COLO829 (cell line): ENCODE measurements at places on chromosomes 7 and 10.

GRCh38 chr10:129614341-129614740 lies 147.3 kb downstream of the MGMT start:
- no peak for DNase-seq

GRCh38 chr10:28797904-28798371 lies 120.6 kb downstream of the BAMBI start:
- DNase-seq = no peak

DNA sequence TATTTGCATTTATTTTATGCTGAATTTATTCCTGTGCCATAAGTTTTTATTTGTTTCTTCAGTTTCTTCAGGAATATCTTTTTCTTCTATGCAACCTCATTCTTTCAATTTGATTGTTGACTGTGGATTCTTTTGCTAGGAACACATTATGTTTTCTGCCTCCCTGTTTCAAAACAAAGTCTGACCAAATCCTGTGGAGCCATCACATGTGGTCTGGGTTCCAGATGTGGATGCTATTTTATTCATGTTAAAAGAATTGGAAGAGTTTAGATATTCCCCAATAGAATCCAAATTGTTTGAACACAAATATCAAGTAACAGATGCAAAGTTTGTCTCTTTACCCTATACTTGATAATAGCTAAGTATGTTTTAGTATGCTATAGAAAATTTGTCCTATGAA lies 56.8 kb upstream of the LRRC17 start:
- no peak for DNase-seq

- peak; percentile 62 for DNase-seq
Observed at GRCh38 chr7:101315336-101315735, 6.3 kb downstream of the IFT22 start.

GRCh38 chr10:80272793-80273522 lies 16.5 kb downstream of the MAT1A start:
- DNase-seq = no peak

- DNase-seq = no peak
Observed at GRCh38 chr7:81865754-81866153, 95.9 kb upstream of the HGF start.

- no peak for DNase-seq
Observed at GRCh38 chr7:150398965-150399320, 19.8 kb downstream of the ZNF775 start.

DNA sequence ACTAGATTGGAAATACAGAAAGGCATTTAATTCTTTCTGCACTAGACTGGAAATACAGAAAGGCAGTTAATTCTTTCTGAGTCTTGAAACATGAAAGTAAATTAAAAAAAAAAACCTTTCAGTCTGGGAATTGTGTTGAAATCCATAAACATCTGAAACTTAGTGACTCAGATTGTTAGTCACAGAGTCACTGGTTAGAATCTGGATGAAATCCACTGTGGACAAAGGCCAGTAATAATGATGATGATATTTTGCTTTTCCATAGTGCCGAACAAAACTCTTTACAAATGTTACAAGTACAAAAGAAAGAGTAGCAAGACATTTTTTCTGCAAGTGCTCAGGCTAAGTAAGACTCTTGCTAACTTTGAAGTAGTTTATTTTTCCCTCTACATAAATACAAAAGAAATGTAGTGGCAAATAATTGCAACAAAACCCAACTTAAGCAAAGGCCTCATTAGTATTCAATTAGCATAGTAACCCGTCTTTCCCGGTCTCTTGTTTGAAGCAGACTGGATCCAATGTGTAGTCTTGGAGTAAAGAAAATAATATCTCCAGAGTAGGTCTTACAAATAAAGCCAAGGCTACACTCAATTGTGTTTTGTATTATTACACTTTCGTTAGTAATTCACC lies 5.8 kb upstream of the PRTFDC1 start:
- DNase-seq = peak; percentile 63

DNA sequence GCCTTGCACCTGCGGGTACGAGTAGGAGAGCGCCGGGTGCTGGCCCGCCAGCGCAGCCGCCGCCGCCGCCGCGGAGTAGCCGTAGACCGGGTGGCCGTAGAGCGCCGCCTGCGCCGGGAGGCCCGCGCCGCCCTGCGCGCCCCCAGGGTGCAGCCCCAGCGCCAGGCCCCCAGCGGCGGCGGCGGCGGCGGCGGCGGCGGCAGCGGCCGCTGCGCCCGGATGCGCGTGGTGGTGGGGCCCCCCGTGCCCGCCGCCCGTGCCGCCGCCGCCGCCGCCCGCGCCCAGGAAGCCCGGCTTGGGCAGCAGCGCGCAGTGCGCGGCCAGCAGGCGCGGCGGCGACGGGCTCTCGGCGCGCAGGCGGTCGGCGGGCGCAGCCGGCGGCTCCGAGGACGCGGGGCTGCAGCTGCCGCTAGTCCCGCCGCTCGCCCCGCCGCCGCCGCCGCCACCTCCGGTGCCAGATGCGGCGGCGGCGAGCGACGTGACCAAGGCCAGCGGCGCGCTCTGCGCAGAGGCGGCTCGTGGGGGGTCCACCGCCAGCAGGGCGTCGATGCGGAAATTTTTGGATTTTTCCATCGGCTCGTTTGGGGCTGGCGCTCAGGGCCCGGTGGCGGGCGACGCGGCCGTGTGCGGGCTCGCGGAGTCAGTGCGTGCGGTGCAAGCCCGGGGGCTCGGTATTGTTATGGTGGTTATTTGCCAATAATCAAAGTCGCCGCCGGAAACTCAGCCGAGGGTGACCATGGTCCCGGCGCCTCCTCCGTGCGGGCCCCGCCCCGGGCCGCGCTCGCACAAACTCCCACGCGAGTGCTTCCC lies 480 bp downstream of the MNX1 start:
- no peak for DNase-seq

DNA sequence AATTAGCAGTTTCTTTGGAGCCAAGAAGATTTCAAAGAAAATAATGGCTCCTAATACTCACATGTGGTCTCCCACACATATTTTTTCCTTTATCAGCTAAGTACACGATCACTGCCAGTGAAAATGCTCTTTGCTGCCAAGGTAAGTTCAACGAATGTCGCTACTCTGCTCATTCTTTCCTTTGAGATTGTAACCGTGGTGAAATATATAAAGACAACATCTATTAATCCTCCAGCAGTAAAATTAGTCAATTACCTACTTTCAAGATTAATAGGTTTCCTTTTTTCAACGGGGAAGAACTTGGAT lies 672.2 kb downstream of the GATA3 start:
- DNase-seq = no peak

GRCh38 chr7:70942791-70943190 lies 189.2 kb upstream of the GALNT17 start:
- no peak for DNase-seq

- DNase-seq = no peak
Observed at GRCh38 chr10:58641708-58642107, 129.0 kb downstream of the BICC1 start.

- DNase-seq = no peak
Observed at GRCh38 chr10:110405380-110405779, 92.3 kb upstream of the DUSP5 start.

GRCh38 chr7:92460510-92460909 lies 13.2 kb downstream of the GATAD1 start:
- no peak for DNase-seq
